ENCODE measurements at places on chromosomes 11 and 22. TPM values are rescaled to one million over a fixed set of nuclear protein-coding genes. Genes with fewer than 3 reads are reported as not detected.

Gene MAP6
- 5.6 TPM for total RNA-seq

Gene TRIM51
- total RNA-seq: not detected

DNA sequence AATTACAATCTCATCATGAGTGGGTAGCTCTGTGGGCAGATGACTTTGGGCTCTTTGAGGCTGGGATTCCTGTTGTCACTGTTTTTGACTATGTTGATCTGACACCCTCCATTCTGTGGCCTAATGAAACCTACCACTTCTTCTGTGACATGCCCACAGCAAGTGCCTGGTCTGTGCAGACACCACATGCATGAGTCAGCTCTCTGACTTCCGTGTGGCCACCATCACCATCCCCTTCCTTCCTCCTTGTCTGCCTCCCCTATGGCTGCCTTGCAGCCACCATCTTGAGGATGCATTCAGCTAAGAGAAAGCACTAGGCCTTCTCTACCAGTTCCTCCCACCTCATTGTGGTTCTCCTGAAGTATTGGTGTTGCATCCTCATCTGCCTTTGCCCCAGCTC, 15.3 kb upstream of the OR10V1 start:
- no peak for DNase-seq

DNA sequence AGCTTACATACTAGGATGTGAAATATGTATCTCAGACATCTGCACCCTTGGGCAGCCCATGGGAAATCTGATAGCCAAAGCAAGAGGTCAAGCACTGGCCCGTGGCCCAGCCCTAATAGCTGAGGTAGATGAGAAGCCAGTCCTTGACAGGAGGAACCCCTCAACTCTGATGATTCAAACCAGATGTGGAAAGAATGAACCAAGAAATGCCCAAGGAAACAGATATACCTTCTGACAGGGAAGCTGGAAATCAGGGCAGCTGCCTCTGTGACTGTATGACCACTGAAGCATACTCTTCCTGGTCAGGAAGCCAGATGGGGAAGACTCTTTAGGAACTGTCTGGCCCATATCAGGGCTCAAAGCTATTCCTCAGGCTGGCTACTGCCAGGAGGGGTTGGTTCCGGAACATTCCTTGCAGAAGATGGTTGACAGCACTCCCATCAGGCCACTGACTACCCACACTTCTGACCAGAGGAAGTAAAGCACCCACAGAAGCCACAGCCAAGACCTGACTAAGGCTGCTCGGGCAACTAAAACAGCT, 124.2 kb downstream of the SWAP70 start:
- no peak for DNase-seq

Gene RAG2
- total RNA-seq: 0.16 TPM

DNA sequence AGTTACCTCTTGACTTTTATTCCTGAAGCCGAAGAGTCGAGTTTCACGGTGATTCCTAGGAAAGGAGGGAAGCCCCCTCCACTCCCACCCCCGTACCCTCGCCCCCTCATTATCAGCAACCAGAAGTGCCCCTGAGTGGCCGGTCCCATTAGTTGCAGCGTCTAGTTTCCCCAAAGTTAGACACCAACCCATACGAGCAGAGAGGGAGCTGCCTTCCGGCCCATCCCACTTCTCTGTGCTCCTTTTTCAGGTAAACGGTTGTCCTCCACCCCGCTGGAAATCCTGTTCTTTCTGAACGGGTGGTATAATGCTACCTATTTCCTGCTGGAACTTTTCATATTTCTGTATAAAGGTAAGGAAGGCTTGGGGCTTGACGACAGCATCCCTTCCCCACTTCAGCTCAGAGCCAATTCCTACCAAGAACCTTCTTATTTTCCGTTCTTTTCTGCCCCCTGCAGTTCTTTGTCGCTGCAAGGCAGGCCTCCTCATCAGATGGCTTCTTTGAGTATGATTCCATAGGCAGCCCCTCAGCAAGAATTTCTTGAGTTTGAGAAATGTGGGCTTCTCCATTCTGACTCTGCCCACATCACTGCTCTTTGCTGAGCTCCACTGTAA, 701 bp downstream of the TMEM216 start:
- no peak for DNase-seq

Gene MPPED2
- total RNA-seq: 25.7 TPM

Gene NPAS4
- 1.6 TPM for total RNA-seq

DNA sequence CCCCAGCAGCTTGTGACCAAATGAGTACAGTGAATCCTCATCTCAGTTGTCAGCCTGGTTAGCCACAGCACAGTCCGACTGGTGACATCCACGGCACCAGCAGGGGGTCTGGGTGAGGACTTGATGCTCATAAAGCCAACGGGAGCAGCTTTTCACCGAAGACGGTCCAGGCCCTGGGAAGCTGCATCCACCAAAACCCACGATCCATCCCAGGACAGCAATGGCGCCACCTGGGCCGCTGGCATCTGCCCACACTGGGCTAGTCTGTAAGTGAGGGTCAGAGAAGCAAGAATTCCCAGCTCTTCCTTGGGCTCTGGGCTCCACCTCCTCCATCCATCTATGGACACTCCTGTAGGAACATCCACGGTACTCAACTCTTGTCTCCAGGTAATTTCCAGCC, 25.1 kb upstream of the FXYD6 start:
- DNase-seq: no peak

Gene PAMR1
- 179 TPM for total RNA-seq

GRCh38 chr22:39365492-39365780, 15.6 kb downstream of the SYNGR1 start:
- no peak for DNase-seq

Gene MSANTD4
- 49.8 TPM for total RNA-seq

DNA sequence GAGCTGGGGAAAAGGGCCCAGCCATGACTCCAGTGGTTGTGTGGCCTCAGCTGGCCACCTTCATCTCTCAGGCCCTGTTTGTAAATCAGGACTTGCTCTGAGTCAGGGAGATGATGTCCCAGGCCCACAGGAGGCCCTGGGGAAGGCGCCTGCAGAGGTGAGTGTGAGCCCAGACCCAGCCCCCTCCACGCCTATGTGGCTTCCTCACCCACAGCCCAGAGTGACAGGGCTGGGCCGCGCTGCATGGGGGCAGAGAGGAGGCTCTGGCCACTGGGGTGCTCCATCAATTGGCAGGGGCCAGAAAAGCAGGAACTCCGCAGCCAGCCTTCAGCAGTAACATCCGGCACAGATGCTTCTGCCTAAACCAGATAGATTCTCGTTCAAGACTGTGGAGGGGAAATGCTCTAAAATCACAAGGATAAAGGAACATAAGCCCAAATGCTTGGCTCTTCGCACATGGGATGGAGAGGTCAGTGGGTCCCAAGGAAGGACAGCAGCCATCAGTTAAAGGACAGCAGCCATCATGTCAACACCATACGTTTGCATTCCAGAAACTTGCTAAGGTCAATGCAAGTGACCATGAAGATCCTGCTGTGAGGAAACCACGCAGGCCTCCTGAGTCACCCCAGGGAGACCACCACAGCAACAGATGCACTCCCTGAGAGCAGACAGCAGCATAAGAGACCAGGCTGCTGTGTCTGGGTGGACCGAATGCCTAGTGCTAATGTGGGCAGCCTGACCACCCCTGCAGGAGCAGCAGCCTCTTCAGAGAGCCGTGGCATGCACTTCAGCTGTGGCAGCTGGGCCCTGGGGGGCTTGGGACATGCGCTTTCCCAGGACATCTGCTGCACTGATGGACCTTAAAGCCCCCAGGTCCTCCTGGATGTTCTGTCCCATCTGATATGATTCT, 28.3 kb downstream of the OSBPL5 start:
- DNase-seq: no peak

DNA sequence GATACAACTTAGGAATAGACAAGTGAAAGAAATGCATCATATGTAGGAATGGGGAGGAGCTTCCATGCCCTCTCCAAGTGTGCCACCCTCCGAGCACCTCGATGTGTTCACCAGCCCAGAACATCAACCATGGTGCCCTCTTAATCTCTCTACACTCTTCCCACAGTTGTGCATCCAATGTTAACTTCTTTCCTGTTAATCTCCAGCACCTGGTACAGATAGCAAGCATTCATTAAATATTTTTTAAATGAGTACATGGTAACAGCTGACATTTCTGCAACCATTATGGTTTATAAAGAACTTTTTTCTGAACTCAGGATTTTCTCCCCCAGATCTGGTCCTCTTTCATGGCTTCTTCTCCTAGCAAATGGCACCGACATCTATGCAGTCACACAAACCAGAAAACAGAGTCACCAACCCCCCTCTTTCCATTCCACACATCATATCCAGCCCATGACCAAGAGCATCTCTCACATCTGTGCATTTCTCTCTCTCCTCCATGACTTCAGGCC, 118.1 kb upstream of the CLPB start:
- DNase-seq: no peak

GRCh38 chr11:112398798-112399478, 138.3 kb upstream of the PLET1 start:
- no peak for DNase-seq

GRCh38 chr11:129590030-129590752, 214.5 kb downstream of the BARX2 start:
- DNase-seq: no peak

GRCh38 chr11:118930094-118930712, 4.5 kb upstream of the BCL9L start:
- DNase-seq: peak; percentile 82

Gene SELENOH
- total RNA-seq: 46.4 TPM

DNA sequence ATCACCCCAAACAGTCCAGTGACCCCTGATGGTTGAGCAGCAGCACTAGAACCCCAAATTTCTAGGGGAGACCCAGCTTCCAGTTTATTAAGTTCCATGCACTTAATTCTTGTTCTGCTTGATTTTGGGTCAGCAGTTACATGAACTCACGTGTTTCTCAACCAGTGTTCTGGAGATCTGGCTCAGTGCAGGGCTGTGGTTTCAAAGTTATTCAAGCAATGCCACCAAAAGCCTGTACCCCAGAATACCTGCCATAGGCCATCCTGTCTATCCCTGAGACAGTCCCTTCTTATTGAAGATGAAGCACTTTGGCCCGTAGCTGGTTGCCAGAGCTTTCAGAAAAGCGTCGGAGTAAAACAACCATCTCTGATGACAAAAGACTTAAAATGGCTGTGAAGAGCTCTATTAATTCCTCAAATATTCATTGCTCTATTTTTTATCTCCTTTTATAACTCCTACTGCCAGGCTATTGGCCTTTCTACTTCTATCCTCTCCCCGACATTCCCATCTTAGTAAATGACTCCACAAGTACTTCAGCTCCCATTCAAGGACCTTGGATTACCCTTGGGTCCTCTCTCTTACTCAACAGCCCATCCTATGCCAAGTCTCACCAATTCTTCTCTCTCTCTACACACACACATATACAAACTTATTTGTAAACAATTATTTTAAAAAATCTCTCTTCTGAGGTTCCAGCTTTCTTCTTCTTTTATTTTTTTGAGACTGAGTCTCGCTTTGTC, 18.0 kb upstream of the VPREB1 start:
- DNase-seq: no peak

- DNase-seq: no peak
Observed at GRCh38 chr22:45291931-45292290, 7.2 kb downstream of the UPK3A start.

Gene BTBD18
- not detected for total RNA-seq

GRCh38 chr11:68541991-68542390, 81.4 kb downstream of the PPP6R3 start:
- DNase-seq: no peak

GRCh38 chr22:41535244-41535643, 9.0 kb downstream of the POLR3H start:
- DNase-seq: no peak
